Femur (tissue), 1 donor: ENCODE measurements at places on chromosomes 11 and 22.

DNA sequence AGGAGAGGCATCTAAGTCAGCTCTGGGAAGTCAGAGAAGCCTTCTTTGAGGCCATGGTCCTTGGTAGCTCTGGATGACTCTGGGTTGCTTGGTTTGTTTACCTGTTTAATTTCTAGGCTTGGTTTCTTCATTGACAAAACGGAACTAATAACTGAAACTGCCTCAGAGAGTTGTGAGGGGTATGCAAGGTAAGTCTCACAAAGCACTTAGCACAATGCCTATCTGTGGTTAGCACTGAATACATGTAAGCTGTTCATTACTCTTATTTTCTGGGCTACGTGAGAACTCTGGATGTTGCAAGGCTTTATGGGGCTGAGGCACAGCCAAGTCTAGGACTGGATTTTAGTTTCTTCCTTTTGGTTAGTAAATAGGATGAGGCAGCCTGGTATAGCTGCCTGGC is 225.8 kb upstream of the NCAM1 start:
- DNase-seq, result no peak

- DNase-seq, result no peak
Measured at GRCh38 chr22:38135133-38135706, 24.7 kb upstream of the BAIAP2L2 start.

- DNase-seq, result no peak
Measured at GRCh38 chr11:63905179-63905578, 11.8 kb downstream of the RCOR2 start.

- no peak for DNase-seq
Measured at GRCh38 chr11:11948242-11948947, 60.0 kb downstream of the DKK3 start.

DNA sequence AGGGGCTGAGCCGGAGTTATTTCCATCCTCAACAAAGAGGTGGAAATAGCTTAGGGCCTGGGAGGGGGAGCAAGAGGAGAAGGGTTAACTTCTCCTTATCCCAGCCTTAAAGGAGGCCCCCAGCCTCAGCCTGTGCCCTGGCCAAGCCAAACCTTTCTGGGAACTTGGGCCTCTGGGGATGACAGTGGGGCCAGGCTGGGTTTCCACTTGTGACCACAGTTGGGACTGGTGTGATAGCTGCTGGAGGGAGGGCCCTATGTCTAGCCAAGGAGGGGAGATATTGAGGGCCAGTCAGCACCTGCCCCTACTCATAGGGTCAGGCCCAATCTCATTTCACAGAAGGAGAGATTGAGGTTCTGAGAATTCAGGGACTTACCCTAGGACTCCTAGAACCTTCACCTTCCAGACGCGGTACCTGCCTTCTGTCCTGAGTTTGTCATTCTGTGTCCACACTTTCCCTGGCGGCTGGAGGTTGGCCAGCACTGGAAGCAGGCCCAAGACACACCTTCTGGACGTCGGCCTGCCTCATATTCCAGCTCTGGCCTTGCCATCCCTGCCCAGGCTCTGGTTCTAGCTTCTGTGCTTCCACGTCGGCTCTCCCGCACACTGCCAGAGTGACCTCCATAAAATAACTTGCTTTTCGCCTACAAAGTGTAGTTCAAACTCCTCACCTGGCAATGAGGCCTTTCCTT is 3.1 kb downstream of the RELT start:
- DNase-seq, result no peak

DNA sequence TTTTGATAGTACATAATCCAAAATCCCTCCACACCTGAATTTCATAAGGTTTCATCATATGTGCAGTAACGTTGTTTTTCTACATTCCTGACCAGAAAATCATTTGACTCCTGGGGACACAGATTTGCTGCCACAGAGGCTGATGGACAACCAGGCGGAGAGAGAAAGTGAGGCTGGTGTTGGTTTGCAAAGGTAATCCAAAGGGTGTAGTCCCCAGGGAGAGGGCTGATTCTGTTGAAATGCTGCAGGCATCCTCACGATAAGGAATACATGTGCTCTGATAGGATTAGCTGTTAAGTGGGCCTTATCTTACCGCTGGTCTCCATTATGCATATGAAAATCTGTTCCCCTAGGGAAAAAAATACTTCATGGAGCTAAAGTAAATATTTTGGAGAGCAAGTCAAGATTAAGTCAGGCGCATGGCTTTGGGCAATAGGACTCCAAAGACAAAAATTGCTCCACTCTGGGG is 8.1 kb downstream of the APOL6 start:
- DNase-seq, result no peak

DNA sequence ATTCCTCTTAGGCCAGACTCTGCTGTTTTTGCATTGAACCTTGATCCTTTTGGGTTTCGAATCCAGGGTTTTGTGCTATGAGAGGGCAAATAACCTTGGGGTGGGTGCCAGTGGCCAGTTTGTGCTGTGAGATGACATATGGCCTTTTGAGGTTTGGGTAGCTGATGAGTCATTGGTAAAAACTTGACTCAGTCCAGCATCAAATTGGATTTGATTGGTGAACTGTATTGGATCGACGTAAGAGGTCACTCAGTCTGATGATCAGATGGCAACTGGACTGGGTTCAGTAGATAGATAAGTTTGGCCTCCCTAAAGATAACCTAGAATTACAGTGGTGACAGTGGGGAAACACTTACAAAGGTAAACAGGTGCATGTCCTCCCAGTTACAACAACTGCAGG is 41.0 kb upstream of the XKR3 start:
- no peak for DNase-seq

DNA sequence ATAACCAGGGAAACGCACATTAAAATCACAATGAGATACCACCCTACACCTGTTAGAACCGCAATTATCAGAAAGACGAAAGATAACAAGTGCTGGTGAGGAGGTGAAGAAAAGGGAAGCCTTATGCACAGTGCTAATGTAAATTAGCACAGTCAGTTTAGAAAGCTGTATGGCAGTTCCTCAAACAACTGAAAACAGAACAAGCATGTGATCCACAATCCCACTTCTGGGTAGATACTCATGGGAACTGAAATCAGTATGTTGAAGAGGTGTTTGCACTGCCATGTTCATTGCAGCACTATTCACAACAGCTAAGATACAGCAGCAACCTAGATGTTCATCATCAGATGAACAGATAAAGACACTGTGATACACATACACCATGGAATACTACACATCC is 75.0 kb upstream of the CCND1 start:
- DNase-seq, result no peak

DNA sequence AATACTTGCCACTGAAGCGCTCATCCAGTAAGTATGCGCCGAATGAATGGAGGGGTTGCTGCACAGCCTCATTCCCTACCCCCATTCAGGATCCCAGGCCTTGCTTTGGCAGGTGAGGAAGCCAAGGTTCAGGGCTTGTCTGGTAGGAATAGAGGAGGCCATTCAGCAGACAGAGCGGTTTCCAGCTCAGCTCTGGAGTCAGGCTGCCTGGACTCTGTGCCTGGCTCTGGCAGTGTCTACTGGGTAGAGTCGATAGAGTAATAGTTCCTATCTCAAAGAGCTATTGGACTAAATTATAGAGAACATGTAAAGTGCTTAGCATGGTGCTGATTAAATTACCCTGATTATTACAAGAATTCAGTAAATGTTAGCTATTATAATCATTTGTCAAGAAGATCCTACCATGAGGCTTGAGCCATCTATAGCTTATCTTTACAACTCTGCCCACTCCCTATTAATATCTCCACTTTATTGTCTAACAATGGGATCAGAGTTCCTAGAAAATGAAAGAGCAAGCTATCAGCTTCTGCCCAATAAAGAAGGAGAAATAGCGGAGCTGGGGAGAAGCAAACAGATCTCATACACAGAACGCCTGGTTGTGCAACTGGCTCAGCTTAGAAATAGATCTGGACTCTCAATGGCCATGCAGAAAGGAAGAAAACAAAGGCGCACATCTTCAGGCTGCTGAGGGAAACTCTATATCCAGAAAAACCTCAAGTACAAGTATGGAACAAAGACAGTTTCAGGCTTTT is 6.6 kb upstream of the SNX32 start:
- DNase-seq, result no peak

GRCh38 chr11:75816561-75817239 is 1.7 kb downstream of the UVRAG start:
- no peak for DNase-seq

DNA sequence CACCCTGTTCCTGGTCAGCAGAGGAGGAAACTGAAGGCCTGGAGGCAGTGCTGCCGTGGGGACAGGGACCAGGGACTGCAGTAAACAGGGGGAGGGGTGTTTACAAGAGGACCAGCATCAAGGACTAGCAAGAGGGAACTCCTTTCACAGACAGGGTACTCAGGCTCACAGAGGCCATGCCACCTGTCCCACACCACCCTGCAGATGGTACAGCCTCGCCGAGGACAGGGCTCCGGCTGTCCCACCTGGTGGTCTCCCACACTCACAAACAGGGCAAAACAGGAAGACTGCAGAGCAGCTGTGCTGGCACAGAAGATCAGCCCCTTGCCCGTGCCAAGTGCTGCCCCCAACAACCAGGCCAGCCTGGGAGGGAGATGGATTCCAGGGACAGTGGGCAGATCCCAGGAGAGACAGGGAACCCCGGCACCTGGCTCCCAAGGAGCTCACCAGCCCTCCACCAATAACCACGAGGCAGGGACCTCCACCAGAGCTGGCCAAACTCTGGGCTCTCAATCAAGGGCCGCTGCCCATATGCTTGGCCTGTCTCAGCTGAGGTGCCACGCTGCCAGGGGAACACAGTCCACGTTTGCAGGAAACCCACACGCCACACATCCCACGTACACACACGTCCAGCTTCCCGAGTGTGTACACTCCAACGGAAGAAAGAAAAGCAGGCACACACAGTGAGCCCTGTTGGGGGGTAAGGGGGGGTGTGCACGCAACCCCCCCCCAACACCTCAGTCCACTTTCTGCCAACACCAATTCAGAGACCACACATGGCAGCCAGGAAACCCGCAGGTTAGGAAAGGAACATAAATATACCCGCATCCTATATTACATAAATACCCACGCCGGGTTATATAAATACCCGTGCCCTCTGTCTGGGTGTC is 2.1 kb downstream of the CSNK1E start:
- peak; percentile 65 for DNase-seq
